ENCODE measurements at places on chromosomes 2 and 18. TPM values are rescaled to one million over a fixed set of nuclear protein-coding genes. Genes with fewer than 3 reads are reported as not detected.

DNA sequence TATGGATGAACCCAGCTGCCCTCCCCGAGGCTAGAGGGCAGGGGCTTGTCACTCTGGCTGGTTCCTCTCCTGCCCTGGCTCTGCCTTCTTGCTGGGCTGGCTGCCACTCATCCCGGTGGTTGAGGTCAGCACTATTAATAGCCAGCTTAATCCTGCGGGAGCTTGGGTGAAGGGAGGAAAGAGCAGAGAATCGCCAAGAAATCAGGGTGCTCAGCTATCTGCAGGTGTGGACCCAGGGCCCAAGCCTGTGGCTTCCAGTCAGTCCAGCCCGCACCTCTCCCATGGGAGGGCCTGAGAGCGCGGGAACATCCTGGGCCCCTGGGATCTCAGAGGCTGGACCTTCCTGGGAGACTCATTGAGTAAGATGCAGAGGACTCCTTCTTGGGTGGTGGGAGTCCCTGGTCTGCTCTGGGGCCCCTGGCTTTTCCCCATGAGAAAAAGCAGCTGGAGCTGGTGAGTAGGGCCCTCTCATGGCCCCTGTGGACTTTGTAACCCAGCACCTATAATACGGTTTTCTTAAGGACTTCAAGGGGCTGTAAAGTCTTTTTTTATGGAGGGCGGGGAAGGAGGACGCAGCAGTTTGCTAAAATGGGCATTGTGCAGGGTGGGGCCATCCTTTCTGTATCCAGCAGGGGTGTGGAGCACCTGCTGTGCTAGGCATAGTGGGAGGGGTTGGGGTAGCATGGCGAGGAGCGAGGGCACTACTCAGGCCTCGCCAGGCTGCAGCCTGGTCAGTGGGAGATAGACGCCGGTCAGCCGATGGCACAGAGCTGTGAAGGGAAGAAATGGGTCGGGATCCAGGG lies 27.4 kb upstream of the CNNM3 start:
- DNase-seq, result no peak

DNA sequence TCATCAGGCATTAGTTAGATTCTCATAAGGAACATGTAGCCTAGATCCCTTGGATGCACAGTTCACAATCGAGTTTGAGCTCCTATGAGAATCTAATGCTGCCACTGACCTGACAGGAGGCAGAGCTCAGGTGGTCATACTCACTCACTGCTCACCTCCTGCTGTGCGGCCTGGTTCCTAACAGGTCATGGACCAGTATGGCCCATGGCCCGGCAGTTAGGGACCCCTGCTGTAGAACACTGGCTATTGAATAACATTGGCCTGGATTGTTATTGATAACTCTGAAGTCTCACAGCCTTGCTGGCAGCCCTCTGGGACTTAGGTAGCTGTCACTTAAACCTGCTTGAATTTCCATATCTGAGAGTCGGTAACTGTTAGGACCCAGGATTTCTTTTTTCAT lies 114.5 kb upstream of the ALPP start:
- no peak for DNase-seq

Gene TMEM169
- 5.0 TPM for polyA plus RNA-seq

DNA sequence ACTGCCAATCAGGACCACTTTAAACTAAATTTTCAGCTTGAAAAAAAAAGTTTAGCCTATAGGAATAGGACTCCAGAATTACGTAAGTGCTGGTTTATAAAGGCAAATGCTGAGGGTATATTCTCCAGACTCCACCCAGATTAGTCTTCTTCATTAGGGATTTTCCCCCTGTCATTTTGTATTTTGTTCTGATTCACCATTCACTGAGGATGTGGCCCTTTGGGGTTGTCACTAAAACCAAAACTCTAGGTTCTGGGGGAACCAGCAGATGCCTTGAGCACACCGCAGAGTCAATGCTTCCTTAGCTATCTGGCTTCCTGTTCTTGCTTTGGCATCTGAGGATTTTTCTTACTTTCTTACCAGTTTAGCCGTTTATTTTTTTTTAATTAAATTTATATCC lies 10.5 kb downstream of the SCYGR4 start:
- no peak for DNase-seq

DNA sequence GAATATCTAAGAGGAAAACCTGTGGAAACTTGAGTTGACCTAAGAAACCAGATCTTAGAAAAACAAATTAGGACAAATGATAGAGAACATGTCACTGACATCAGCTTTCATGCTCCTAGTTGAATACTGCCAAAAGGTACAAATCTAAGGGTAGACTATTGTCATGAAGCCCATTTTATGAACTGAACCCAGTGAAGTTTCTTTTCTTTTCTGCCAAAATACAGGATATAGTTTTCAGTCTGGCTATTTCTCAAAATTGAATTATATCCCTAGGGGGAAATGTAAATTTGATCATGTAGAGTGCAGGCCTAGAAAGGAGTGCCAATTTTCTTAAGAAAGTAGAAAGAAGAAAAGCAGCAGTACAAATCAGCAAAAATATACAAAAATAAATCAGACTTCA lies 46.6 kb downstream of the FSIP2 start:
- DNase-seq, result no peak

Gene DSG4
- not detected for polyA plus RNA-seq

Gene SERPINB10
- 0.15 TPM for polyA plus RNA-seq

Gene CDH20
- 1.1 TPM for polyA plus RNA-seq

GRCh38 chr18:38369772-38370690 lies 804.4 kb upstream of the CELF4 start:
- DNase-seq, result no peak

Measured in hindlimb muscle (tissue), 1 donor.